ENCODE measurements at places on chromosomes 3 and 15.
A peak's percentile ranks its signal among the peaks of the same experiment; 100 is the strongest.

GRCh38 chr3:50627407-50628051, 10.6 kb downstream of the MAPKAPK3 start:
- DNase-seq: no peak

DNA sequence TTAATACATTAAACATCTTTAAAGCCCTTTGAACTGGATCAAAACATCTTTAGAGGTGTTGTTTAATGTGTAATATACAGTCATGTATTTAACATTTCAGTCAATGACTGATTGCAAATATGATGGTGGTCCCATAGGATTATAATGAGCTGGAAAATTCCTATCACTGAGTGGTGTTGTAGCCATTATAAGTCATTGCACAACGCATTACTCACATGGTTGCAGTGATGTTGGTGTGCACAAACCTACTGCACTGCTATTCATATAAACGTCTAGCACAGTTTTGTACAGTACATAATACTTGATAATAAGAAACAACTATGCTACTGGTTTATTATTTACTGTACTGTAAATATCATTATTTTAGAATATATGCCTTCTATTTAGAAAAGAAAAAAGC, 75.6 kb downstream of the DTWD1 start:
- no peak for DNase-seq

DNA sequence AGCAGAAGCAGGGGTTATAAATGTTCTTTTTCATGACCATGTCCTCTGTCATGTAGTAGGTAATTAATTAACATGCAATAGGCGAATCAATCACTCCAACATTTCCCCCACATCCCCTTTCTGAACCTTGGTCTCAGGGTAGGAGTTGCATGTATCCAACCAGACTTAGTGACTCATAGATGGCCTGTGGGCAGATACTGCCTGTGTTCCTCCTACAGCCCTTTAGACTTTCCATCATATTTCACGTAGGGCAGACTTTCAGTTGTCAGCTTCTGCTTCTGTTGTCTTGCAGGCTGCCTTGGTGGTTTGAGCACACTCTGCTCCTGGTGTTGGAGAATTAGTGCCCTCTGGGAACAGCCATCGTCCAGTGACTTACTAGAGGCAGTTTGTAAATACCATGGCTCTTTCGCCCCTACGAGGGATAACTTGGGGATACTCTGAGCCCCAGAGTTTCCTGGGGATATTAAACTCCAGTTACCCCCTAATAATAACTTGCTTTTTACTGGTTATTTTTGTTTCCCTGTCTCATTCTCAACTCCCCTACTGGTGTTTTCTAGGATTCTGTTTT, 244.4 kb downstream of the EDEM1 start:
- no peak for DNase-seq

GRCh38 chr3:142232340-142232739, 7.0 kb upstream of the GK5 start:
- no peak for DNase-seq

GRCh38 chr3:187747506-187747905, 2.2 kb upstream of the BCL6 start:
- DNase-seq: no peak

GRCh38 chr3:113532698-113533533, 561 bp downstream of the SIDT1 start:
- DNase-seq: peak; percentile 33

- no peak for DNase-seq
Observed at GRCh38 chr3:189726277-189726676, 95.1 kb downstream of the TP63 start.

DNA sequence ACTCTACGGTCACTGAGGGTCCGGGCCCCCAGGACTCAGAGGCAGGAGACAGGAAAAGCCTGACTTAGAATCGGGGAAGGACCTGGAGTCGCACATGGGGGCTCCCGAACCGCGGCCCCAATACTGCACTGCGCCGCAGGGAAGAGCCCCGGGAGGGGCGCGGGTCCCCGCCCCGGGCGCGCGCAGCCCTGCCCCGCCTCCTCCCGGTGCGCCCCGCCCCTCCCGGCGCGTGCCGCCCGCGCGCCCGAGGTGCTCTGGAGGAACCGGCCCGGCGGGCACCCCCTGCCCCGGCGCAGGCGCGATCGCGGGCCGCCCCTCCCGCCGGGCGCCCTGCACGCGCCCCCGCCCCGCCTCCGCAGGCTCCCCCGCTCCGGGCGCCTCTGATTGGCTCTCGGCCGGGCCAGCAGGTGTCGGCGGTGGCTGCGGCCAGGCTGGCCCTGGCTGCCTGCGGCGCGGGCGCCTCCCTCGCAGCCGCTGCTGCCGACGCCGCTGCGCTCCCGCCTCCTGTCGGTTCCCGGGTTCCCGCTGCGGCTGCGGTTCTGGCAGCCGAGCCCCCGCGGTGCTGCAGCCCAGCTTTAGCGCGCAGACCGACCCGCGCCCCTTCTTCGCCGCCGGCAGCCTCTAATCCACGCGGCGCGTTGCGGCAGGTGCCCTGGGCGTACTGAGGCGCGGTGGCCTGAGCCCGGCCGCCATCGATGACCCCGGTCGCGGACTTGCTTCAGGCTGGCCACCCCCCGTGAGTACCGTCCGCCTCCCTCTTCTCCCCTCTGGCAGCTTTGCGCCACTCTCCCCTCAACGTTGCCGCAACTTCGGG, at the start of gene MYRIP:
MYRIP (plus strand) TSS at position 429 of the 814 bp plus-strand sequence. CDS start 91,208 bp downstream, outside the sequence.
- no peak for DNase-seq

- DNase-seq: no peak
Observed at GRCh38 chr15:70827721-70828120, 26.2 kb downstream of the LARP6 start.

Data from activated T-cell treated with anti-CD3 and anti-CD28 coated beads for 1 hour (primary cell).